Vagina (tissue), 2 donors: ENCODE measurements at places on chromosomes 1 and 21.

DNA sequence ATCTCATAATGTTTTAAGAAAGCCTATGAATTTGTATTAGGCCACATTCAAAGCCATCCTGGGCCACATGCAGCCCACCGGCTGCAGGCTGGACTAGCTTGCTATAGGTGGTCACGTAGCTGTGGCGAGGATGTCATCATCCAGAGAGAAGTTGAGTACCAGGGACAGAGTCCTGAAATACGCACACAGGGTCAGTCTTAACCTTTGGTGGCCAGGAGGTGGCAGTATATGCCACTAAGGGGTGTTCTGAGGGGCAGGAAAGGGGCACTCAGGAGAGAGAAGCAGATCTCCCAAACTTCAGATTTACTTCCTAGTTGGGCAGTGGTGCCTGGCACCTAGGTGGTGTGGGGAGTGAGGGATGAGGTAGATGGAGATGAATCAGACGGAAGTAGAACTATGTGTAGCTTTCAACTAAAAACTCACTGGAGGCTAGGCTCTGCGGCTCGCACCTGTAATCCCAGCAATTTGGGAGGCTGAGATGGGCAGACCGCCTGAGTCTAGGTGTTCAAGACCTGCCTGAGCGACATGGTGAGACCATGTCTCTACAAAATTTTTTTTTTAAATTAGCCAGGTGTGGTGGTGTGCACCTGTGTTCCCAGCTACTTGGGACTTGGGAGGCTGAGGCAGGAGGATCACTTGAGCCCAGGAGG lies 16.3 kb upstream of the CDK18 start:
- H3K4me1 ChIP-seq: peaks cover 18% of the 10 kb centered on the region
- H3K36me3 ChIP-seq: no peaks in the 10 kb centered on the region
- H3K27me3 ChIP-seq: no peaks in the 10 kb centered on the region
- H3K27ac ChIP-seq: no peak overlapping the region
- no peak overlapping the region for H3K4me3 ChIP-seq

DNA sequence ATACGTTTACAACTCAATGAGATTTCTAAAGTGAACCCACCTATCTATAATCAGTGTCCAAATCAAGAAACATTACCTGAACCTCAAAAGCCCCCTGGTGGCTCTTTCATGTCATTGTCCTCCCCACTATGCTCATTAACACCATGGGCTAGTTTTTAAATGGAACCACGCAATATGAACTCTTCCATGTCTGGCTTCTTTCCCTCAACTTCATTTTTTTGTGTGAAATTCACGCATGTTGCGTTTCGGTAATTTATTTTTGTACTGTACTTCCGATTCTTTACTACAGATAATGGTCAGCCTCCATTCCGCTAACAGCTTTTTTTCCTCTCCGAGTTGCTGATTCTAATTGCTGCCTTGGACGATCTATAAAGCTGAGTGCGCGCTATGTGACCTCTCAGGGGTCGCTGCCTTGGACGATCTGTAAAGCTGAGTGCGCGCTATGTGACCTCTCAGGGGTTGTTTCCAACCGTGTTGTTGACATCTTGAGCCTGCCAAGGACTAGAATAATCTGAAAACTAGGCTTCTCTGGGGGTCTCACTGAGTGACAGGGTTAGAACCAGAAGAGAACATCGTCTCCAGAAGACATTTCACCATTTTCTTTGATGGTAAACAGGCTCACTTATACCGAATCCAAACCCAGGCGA lies 1.1 kb upstream of the CACYBP start:
- no peaks in the 10 kb centered on the region for H3K36me3 ChIP-seq
- no peak for DNase-seq
- peak overlapping the region; percentile 100 for H3K27ac ChIP-seq
- H3K27me3 ChIP-seq: no peaks in the 10 kb centered on the region
- H3K4me3 ChIP-seq: peak overlapping the region; percentile 88
- H3K4me1 ChIP-seq: peaks cover 36% of the 10 kb centered on the region

- no peak for DNase-seq
- H3K4me1 ChIP-seq: peaks cover 63% of the 10 kb centered on the region
- H3K4me3 ChIP-seq: no peak overlapping the region
- no peaks in the 10 kb centered on the region for H3K27me3 ChIP-seq
- no peak overlapping the region for H3K27ac ChIP-seq
These were observed 10.9 kb downstream of the TAGLN2 start for GRCh38 chr1:159914252-159915018.

DNA sequence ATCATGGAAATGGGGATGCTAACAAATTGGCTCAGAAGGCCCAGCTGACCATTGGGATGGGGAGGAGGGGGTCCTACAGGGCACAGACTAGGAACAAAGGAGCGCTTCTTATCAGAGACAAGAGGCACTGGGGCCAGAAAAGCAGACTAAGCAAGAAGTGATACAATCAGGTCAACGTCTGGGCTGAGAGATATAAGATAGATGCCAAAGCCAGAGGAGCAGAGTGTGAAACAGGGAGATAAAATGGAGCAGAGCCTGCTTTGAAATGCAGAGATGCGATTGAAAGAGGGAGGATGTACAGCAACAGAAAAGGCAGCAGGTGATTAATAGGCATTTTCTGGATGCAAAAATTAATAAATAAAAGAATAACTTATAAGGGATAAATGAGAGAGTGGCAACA lies 127.5 kb upstream of the SAMSN1 start:
- H3K36me3 ChIP-seq: no peaks in the 10 kb centered on the region
- H3K4me3 ChIP-seq: no peak overlapping the region
- no peak for DNase-seq
- H3K27ac ChIP-seq: no peak overlapping the region
- no peaks in the 10 kb centered on the region for H3K4me1 ChIP-seq
- no peaks in the 10 kb centered on the region for H3K27me3 ChIP-seq

DNA sequence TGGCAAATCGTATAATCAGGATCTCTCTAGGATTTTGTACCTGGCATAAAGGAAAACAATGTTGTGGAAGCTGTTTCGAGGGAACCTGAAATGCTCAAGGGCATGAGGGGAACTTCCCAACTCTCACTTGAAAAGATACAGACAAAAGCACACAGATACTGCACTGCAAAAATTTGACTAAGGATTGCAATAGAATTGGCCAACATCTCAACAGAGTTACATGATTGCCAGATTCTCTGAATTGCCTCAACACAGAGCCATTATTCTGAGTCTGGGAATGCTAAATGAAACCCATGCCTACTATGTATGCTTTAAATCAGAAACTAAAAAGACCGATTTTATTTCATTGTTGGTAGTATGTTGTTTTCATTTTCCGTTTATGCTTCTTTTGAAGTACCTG lies 16.0 kb downstream of the KRTAP19-8 start:
- no peaks in the 10 kb centered on the region for H3K36me3 ChIP-seq
- no peak overlapping the region for H3K4me3 ChIP-seq
- H3K27me3 ChIP-seq: no peaks in the 10 kb centered on the region
- no peak for DNase-seq

DNA sequence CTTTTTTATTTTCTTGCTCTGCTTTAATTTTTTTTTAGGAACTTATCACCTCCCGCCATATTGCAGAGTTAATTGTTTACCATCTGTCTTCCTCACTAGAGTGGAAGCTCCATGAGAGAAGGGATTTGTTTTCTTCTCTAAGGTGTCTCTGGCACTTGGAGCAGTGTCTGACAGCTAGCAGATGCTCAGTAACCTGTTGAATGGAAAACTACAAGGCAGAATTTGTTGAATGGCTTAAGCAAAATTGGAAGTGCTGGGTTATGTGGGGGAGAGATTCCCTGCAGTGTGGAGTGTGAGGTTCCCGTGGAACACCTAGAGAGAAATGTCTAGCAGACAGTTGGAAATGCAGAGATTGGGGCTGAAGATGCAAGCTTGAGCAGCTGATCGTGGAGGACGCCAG lies 59.5 kb upstream of the PARP1 start:
- no peak for DNase-seq
- H3K27me3 ChIP-seq: no peaks in the 10 kb centered on the region
- no peak overlapping the region for H3K4me3 ChIP-seq
- H3K4me1 ChIP-seq: no peaks in the 10 kb centered on the region

DNA sequence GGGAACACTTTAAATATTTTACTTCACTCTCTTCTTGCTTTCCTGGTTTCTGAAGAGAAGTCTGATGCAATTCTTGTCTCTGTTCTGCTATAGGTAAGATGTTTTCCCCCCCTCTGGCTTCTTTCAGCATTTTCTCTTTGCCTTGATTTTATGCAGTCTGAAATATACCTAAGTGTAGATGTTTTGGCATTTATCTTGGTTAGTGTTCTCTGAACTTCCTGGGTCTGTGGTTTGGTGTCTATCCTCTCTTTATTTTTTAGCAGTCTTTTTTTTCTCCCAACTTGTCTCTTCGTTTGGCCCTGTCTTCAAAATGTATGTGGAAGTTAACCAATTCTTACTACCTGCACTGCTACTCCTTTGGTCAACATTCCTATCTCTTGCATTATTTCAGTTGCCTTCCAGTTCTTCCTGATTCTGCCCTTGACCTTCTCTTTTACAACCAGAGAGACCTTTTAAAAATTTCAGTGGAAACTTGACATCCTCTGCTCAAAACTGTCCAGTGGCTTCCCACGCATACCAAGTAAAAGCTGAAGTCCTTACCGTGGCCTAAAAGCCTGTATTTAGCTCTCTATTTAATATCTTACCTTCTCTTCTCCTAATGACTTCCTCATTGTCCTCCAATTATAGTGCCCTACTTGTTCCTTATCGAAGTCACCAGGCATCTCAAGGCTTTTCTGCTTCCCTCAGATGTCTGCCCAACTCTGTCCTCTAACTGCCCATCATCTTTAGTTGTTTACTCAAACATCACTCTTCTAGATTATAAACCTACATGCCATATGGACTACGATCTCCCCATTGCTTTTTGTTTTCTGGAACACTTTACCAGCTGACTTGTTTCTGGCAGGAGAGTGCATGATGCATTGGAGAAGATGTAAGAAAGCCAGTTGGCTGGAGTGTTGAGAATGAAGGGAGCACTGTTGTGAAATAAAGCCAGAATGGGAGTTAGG lies 40.9 kb downstream of the RAP1A start:
- no peak for DNase-seq
- no peak overlapping the region for H3K4me3 ChIP-seq
- H3K36me3 ChIP-seq: no peaks in the 10 kb centered on the region

DNA sequence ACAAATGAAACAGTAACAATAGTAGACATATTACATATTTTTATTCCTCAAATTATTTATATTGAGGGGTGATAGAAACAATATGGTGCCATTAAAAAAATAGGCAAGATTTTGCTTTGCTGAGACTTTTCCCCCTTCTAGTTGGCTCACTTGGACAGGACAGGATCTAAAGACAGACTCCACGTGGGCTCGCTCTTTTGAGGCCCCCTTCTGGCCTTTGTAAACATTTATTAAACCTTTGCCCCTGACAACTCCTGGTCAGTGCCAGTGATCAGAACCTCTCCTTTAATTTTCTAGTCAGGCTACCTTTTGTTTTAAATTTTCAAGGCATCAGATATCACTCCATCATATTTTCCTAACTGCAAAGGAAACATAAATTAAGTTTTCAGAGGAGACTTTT lies 49.7 kb upstream of the IFI44L start:
- no peak overlapping the region for H3K27ac ChIP-seq
- H3K4me1 ChIP-seq: no peaks in the 10 kb centered on the region
- no peaks in the 10 kb centered on the region for H3K27me3 ChIP-seq
- no peaks in the 10 kb centered on the region for H3K36me3 ChIP-seq
- no peak for DNase-seq

DNA sequence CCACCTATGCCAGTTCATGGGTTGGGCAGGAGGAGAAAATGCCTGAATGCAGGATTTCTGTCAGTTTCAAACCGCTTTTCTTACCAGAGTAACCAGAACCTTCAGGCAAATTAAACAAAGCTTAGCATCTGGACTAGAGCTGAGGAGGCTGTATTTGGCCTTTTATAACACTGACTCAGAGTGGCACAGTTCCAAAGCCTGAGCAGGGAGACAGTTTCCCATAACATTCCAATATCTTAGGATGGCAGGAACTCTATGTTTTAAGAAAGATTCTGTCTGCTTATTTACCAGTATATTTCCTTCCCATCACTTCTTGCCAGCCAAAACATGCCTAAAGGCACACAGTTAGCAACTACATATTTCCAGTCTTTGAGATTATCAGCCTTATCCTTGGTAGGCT lies 46.8 kb downstream of the UBR4 start:
- H3K4me3 ChIP-seq: no peak overlapping the region
- H3K4me1 ChIP-seq: peaks cover 8% of the 10 kb centered on the region
- peak overlapping the region; percentile 2 for H3K27ac ChIP-seq

- H3K36me3 ChIP-seq: no peaks in the 10 kb centered on the region
- H3K4me3 ChIP-seq: no peak overlapping the region
- peaks cover 14% of the 10 kb centered on the region for H3K4me1 ChIP-seq
- H3K27ac ChIP-seq: no peak overlapping the region
- no peak for DNase-seq
These were observed 10.9 kb upstream of the SSBP3 start for GRCh38 chr1:54417123-54417522.

- no peak overlapping the region for H3K27ac ChIP-seq
- H3K27me3 ChIP-seq: no peaks in the 10 kb centered on the region
- no peak for DNase-seq
These were observed 163.6 kb downstream of the PAPPA2 start for GRCh38 chr1:176626572-176627061.

- H3K4me3 ChIP-seq: no peak overlapping the region
- H3K27me3 ChIP-seq: no peaks in the 10 kb centered on the region
- DNase-seq: no peak
- H3K36me3 ChIP-seq: no peaks in the 10 kb centered on the region
- H3K27ac ChIP-seq: no peak overlapping the region
These were observed 14.9 kb downstream of the RGS5 start for GRCh38 chr1:163187849-163188248.

DNA sequence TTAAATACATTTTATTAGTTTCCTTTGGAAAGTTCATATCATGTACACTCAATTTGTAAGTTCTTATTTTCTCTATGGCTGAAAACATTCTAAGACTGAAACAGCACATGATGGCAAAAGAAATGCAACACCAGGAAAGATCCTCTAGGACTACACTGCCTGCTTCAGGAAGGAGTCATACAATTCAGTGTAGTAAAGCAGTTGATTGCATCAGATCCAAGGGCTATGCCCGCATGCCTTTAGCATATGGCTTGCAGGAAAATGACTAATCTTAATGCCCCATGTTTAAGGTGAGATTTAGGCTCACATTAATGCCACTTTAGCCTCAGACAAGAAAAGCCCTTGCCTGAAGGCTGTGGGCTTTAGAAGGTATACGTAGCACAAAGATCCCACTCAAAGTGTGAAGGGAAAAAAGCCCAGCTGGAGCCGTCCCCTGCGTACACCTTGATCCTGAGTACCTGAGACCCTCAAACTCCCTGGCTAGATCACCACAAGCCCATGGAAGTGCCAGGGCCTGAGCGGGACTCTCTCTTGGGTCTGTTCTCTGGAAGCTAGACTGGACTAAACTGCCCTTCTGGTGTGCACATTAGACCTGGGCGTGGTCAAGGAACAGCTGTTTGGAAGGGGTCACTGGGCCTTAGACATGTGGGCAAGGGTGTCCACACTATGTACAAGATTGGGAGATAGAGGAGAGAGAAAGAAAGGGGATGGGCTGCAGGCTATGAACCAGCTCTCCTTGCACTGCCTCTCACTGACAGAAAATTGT lies 52.9 kb downstream of the ESRRG start:
- no peak overlapping the region for H3K27ac ChIP-seq
- H3K27me3 ChIP-seq: no peaks in the 10 kb centered on the region
